ENCODE measurements at places on chromosomes 3 and 15.

DNA sequence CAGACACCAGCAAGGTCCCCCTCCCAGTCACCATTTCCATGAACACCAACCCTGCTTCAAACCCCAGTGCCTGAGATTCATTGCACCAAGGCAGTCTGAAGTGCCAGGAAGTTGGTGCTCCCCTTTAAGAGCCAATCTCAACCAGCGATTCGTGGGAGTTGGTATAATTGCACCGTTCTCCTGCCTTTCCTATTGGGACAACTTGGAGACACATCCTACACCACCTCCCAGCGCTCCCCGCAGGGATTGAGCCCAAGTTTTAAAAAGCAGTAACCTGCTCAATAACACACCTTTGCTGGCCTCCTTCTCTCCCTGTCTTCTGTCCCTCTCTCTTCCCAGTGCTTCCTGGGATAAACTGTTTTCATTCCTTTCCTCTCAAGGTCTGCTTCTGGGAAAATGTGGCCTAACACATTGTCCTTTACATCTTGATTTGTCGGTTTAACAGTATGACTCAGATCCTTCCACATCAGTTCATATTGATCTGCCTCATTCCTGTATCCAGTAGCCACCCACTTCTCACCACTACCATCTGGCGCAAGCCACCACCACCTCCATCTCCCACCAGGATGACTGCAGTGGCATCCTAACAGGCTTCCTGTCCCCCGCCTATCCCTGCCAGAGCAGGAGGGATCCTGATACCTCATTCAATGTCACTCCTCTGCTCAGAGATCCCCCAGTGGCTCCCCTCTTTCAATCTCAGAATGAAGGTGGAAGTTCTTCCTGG is 37.8 kb upstream of the HRH1 start:
- no peak for DNase-seq

DNA sequence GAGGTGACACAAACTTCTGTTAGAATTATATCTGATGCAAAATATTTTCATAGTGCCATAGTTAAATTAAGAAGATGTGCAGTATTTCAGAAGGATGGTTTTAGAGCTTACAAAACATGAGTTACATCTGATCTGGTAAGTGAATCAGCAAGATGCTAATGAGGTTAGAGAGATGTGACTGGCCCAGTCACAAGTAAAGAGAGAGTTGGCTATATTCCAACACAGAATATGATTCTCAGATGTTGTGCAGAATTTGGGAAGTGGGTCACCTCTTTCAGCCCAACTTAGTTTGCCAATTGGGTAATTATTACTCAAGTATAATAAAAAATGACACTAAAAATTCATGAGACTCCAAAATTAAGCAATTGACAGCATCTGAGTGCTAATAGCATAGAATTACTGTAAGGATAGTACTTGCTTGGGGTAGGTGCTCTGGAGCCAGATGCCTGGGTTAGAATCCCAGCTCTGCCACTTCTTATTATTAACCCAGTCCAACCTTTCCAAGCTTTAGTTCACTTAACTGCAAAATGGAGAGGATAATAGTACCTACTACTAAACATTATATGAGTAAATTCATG is 30.8 kb downstream of the P2RY1 start:
- DNase-seq, result no peak

GRCh38 chr3:170869239-170869590 is 780 bp downstream of the RPL22L1 start:
- DNase-seq, result no peak

GRCh38 chr3:98971169-98971681 is 69.7 kb upstream of the DCBLD2 start:
- DNase-seq, result no peak

GRCh38 chr3:60953351-60953750 is 297.9 kb downstream of the FHIT start:
- no peak for DNase-seq

DNA sequence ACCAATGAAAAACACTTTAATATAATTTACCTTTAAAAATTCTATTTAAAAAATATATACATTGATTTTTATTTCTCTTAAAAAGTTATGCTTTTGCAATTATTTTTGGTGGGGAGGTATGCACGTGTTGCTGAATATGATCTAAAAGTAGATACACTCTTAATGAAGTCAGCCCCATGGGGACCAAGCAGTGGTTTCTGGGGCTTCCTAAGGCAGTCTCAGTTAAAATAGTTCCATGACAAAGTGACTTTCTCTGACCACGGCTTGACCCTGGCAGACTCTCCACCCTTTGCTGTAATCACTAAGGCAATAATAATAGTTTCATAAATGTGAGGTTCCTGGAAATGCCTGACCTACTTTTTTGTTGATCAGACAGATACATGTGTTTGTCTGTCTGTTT is 50.4 kb downstream of the CCR4 start:
- DNase-seq, result no peak

- no peak for DNase-seq
These were observed 110.2 kb downstream of the ATP1B3 start for GRCh38 chr3:141986548-141987107.
